ENCODE measurements at places on chromosomes 4 and X.

DNA sequence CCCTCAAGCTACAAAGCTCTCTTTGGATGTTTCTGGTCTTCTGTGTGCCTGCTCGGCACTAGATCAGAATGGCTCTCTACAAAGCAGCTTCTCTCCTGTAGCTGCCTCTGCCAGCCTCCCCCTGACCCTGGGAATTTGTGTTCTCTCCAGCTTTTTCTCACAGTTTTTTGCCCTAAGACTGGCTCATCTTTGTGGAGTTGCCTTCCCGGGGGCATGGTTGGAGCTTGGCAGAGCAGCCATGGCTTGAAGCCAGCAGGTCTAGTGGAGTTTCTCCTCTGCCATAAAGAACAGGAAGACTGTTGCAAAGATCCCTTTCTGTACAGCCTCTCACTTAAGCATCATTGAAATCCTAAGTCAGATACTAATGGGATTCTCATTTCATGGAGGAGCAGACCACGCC lies 163.3 kb upstream of the MAMLD1 start:
- no peak for DNase-seq

DNA sequence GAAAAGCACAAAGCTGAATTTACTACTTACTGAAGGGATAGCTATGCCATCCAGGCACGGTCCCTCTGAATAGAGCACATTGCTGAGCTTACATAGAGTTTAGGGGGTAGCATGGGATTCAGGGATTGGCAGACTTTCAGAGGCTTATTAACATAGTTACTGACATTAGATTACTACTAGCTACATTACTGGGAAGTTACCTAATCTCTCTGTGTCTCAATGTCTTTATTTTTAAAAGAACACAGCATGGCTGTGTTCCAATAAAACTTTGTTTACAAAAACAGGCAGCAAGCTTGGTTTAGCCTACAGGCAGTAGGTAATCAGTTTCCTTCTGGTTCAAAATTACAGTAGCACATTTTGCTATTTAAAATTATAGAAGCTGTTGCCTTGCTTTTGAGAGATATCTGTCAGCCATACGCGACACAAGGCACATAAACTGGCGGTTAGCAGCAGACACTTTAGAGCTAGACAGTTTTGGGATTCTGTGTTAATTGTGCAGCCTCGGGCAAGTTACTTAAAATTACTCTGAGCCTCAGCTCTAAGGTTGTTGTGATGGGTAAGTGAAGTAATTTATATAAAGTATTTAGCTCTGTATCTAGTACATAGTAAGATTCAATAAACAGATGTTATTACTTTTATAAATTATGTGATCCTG lies 6.9 kb downstream of the KLHL8 start:
- DNase-seq, result no peak

DNA sequence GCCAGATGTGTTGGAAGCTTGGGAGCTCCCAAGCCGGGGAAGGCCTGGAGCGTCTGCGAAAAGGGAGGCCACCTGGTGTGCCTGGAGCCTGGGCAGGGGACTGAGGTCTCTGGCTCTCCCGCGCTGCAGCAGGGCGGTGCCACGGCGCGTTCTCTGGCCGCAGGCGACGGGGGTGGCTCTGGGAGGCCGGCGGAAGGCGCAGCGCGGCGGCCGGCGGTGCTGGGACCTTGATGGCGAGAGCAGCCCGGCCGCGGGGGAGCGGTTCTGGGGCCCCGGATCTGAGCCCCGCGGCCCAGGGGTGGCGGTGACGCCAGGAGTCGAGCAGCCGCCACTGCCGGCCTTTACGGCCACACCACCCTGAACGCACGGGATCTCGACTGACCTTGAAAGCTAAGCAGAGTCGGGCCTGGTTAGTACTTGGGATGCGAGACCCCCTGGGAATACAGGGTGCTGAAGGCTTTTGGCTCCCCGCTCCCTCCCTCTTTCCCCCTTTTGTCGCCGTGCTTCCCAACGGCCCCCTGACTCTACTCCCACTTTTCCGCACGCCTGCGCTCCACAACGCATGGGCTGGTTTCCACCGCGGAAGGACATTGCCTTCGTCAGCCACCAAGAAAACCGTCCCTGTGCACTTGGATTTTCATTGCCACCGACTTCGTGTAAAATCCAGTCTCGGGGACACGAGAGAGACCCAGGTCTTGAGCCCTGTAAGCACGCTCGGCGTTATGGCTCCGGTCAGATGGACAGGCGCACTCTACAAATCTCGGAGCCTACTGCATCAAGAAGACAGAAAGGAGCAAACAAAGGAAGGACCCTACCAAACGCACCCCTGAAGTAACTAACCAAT lies 9.5 kb downstream of the FRG2 start:
- no peak for DNase-seq

GRCh38 chr4:4430492-4431195 lies 43.7 kb downstream of the NSG1 start:
- DNase-seq, result peak; percentile 58

DNA sequence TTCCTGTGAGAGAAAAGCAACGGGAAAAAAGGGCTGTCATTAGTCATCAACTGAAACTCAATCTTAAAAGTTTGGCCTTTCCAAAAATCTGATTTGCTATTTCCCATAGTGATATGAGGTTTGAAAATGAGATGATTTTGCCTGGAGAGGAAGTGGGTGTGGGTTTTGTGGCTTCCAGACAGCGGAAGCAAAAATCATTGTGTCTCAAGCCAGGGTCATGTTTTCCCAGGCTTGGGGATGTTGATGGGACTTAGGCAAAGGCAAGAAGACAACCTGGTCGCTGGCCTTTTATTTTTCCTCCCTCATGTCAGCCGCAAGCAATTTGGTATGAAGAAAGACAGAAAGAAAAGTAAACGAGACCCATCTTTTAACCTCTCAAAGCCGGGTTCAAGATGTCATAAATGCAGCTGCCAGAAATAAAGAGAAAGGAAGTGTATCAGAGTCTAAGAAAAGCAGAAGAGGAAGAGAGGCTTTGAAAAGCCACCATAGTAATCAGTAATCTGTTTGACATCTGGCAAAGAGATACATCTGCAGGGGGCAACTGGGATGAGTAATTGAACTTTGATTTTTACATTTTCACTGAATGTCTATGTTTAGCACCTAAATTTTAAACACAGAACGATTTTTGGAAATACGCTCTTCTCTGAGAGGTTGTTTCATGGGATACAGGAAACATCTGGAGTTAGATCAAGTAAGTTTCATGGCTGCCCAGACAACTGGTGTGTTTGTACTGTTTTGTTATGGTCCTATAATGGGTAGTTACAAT lies 521.6 kb upstream of the SLIT2 start:
- DNase-seq, result no peak

- DNase-seq, result no peak
These were observed 257.4 kb downstream of the CFAP299 start for GRCh38 chr4:80592950-80593349.

GRCh38 chr4:148124512-148124911 lies 317.7 kb downstream of the NR3C2 start:
- DNase-seq, result no peak

- DNase-seq, result no peak
These were observed 42.3 kb downstream of the NSG1 start for GRCh38 chr4:4428966-4429875.

GRCh38 chr4:168397611-168398169 lies 79.1 kb upstream of the DDX60 start:
- DNase-seq, result no peak

DNA sequence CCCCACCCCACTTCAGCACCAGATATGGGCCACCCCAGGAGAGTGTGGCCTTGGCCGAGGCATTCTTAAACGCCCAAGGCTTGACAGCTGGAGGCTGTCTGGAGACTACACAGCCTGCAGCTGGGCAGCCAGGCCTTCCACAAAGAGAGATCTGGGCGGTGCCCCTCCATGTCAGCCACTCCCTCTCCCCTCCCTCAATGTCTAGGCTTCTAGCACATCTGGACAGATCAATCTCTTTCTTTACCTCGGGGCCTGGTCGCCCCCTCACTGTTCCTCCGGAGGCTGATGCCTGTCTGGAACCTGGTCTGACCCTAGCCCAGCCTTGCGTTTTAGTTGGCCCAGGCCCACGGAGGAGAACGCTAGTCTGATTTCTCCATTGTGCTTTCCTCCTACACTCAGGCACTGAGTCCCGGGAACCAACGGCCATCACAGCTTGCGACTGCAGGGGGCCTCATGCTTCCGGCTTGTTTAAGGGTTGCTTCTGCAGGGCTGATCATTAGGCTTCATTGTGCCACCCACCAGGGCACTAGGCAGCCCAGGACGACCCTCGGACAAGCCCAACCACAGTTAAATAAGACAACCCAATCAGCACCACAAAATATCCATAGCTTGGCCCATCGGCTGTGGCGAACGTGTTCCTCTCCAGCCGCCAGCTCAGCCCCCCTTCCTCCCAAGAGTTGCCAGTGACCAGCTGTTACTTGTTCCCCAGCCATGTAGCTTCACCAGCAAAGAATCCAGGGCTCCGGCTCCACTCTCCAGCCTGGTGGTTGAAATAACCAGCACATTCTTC lies 200.6 kb downstream of the BCOR start:
- no peak for DNase-seq

DNA sequence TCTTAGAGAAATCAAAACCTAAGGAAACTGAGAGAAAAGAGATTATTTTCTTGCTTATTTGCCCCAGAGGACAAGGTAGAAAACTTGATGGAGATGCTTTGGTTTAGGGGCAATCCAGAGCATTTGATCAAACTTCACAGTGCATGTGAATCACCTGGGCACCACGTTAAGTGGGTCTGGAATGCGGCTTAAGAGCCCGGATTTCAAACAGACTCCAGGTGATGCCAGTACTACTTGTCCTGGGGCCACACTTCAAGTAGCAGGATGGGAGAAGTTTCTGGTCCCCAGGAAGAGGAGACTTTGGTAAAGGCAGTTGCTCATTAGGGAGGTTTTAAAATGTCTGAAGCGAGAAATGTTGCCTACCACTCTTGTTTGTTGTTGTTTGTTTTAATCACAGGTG lies 51.8 kb downstream of the PHOX2B start:
- DNase-seq, result peak; percentile 43

DNA sequence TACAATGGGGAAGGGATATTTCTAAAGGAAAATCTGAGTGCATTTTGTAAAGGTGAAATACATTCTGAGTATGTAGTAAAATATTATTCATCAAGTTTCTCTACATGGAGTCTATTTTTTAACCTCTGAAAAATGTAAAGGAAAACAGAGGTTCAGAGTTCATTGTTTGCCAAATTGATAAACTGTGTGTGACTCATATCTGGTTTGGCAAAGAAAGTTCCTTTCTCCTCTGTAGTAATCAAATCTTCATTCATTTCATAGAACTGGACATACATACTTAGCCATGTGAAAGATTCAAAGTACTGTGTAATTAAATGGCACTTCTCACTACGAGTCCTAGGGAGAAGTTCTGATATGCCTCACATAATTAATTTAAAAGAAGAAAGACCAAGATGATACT lies 61.6 kb downstream of the HPGD start:
- no peak for DNase-seq

GRCh38 chrX:143633461-143634308 lies 2.2 kb downstream of the SLITRK4 start:
- peak; percentile 67 for DNase-seq

DNA sequence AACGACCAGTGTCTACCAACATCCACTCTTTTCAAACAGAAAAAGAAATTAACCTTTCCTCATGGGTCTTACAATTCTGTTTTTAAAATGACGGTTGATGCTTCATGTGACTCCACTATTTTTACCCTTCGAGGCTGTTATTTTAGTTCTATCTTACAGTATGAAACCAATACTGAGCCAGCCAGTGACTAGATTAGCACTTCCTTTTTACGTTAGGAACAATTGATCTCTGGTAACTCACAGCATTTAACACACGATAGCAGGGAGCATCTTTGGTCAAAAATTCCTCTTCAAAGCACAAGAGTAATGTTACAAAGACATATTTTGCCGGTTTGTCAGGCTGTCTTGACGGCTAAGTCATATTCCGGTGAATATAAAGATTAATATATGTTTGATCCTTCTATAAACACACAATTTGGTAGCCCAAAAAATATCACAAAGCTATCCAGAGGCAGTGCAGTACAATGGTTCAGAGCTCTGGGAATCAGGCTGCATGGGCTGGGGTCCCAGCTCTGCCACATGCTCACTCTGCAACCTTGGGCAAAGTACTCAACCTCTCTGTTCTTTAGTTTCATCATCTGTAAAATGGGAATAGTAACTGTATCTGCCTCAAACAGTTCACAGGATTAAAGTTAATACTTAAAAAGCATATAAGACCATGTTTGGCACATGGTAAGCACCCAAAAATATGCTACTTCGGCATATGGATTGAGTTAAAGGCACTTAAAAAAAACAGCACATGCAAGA lies 62.9 kb upstream of the TXK start:
- no peak for DNase-seq

DNA sequence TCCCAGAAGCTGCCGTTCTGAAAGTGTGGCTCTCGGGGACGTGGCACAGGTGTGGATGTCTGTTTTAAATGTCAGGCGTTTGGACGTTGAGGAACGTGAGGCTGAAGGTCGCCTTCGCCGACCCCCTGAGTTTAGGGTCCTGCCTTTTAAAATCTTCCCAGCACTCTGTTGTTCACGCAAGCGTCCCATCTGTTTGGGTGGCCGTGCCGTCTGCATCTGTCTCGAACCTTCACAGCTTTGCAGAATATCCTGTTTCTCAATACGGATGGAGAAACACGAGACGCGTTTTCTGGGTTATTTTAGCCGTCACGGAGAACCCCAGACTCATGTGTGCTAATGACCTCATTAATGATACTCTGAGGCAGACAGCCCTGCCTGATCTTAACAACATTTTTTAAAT lies 31.5 kb downstream of the SHOX start:
- no peak for DNase-seq

- no peak for DNase-seq
These were observed 88.7 kb upstream of the TBL1X start for GRCh38 chrX:9376111-9376510.

DNA sequence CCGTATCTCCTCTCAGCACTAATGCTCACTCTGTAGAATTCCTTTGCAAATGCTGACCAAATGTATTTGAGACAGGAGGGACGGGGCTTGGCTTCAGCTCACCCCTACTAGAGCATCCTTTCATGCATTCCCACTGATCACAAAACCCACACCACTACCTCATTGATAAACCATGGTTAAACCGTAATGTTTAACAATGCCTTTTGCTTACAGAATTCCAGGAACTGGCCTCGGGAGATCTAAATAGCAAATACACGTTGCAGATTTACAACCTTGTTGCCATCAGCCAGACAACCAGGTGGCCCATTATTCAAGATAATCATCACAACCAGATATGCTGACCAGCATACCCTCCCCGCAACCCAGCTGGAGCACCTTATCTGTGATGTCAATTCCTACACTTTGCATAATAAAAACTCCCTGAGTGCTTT lies 391.9 kb downstream of the KCTD8 start:
- no peak for DNase-seq

GRCh38 chr4:110623718-110624397 lies 981 bp upstream of the PITX2 start:
- peak; percentile 34 for DNase-seq

GRCh38 chr4:163755013-163755412 lies 260.5 kb downstream of the TMA16 start:
- DNase-seq, result no peak

- DNase-seq, result no peak
These were observed 308.4 kb upstream of the DIAPH2 start for GRCh38 chrX:96376266-96376665.

- no peak for DNase-seq
These were observed 83.6 kb downstream of the ATOH1 start for GRCh38 chr4:93912146-93912545.
